Cardiac fibroblast (primary cell): ENCODE measurements at places on chromosomes 4 and X.

DNA sequence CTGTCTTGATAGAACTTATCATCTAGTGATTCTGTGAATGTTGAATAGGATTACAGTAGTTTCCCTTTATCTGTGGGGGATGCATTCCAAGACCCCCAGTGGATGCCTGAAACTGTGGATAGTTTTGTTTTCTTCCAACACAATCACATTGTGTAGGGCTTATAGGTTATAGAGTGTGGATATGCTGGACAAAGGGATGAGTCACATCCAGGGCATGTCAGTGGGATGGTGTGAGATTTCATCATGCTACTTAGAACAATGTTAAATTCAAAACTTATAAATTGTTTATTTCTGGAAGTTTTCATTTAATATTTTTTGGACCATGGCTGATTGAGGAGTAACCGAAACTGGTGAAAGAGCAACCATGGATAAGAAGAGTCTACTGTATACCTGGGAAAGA is 432.3 kb upstream of the ATOH1 start:
- peak; percentile 27 for DNase-seq

GRCh38 chr4:37486166-37486565 is 200.0 kb downstream of the RELL1 start:
- DNase-seq: no peak

DNA sequence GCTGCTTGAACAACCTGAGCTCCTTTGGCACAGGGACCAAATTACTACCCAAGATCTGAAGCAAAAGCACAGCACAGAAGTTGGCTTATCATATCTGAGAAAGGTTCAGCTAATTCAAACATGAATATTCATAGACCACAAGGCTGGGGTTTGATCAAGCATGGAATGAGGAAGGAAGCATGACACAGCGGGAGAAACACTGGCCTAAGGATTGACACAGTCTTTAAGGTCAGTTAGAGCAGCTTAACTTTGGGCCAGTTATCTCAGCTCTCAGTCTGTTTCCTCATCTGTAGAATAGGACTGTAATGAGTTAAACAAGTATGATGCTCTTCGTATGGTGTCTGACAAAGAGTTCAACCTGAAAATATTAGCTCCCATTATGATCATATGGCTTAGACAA is 88.5 kb upstream of the CBR4 start:
- DNase-seq: peak; percentile 14

- DNase-seq: no peak
Observed at GRCh38 chr4:27288496-27288895, 427.9 kb downstream of the STIM2 start.

GRCh38 chr4:1150875-1151274 is 21.5 kb downstream of the SPON2 start:
- DNase-seq: no peak

GRCh38 chrX:79325263-79325958 is 41.7 kb downstream of the ITM2A start:
- DNase-seq: no peak

GRCh38 chr4:54525602-54526001 is 132.2 kb upstream of the KIT start:
- peak; percentile 94 for DNase-seq

- no peak for DNase-seq
Observed at GRCh38 chr4:7668271-7668670, 233.5 kb upstream of the PSAPL1 start.

GRCh38 chrX:19064175-19064574 is 58.1 kb downstream of the ADGRG2 start:
- peak; percentile 67 for DNase-seq

GRCh38 chrX:97637289-97637688 is 753.6 kb downstream of the RPA4 start:
- peak; percentile 5 for DNase-seq

GRCh38 chrX:40006106-40007017 is 91.4 kb downstream of the BCOR start:
- DNase-seq: peak; percentile 31

GRCh38 chr4:82138374-82138773 is 235.4 kb downstream of the HNRNPD start:
- DNase-seq: no peak

GRCh38 chrX:8738588-8739189 is 6.8 kb upstream of the ANOS1 start:
- peak; percentile 59 for DNase-seq
